GM23338 (cell line): ENCODE measurements at places on chromosomes 11 and 22. TPM values are rescaled to one million over a fixed set of nuclear protein-coding genes. Genes with fewer than 3 reads are reported as not detected.

The FAM111B gene
- 27.9 and 30.6 TPM in 2 replicates for total RNA-seq

The PRRG4 gene
- total RNA-seq: 1.9 and 2.2 TPM in 2 replicates

DNA sequence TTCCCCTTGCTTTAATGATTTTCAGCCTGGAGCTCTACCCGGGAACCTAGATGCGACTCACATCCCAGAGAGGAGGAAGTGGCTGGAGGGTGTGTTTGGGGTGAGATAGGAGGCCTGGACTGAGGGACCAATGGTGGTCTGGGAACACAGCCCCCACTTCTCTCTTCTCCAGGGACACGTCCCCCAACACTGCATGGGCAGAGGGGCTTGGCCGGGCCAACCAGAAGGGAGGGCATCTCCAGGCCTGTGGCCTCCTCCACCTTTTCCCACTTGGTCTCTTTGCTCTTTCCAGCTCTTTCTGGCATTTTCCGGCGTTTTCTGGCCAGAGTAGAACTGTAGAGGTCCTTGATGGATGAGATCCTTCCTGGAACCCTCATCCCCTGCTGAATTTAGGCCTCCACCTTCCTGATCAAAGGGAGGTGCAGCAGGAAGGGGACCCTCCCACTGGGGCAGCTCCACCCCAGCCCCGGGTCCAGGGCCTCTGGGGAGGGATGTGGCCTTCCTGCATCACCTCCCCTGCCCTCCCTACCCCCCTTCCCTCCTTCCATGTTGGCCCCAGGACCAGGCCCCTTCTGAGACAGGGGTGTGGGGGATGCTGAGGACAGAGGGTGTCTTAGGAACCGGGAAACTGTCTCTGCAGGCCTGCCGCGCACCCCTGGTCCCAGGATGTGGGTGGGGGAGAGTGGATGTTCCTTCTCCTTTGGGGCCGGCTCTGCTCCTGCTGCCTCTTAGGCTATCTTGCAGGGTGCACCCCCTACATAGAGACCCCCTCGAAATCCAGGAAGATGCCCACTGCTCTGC is 24.4 kb downstream of the MRGPRG start:
- no peak for DNase-seq
- no peak overlapping the region for H3K27ac ChIP-seq
- H3K4me1 ChIP-seq: peaks cover 6% of the 10 kb centered on the region; the same call in 1 of the 2 replicates

- DNase-seq: no peak
- no peak overlapping the region for H3K27ac ChIP-seq
- no peak overlapping the region for H3K4me3 ChIP-seq
- H3K27me3 ChIP-seq: no peaks in the 10 kb centered on the region
- H3K4me1 ChIP-seq: no peaks in the 10 kb centered on the region
- H3K36me3 ChIP-seq: no peaks in the 10 kb centered on the region
Measured at GRCh38 chr11:12961615-12962014, 47.5 kb upstream of the RASSF10 start.

- no peaks in the 10 kb centered on the region for H3K36me3 ChIP-seq
- no peak for DNase-seq
- no peak overlapping the region for H3K4me3 ChIP-seq
- no peak overlapping the region for H3K27ac ChIP-seq
- no peaks in the 10 kb centered on the region for H3K4me1 ChIP-seq
Measured at GRCh38 chr11:45169310-45170072, 23.1 kb downstream of the PRDM11 start.

DNA sequence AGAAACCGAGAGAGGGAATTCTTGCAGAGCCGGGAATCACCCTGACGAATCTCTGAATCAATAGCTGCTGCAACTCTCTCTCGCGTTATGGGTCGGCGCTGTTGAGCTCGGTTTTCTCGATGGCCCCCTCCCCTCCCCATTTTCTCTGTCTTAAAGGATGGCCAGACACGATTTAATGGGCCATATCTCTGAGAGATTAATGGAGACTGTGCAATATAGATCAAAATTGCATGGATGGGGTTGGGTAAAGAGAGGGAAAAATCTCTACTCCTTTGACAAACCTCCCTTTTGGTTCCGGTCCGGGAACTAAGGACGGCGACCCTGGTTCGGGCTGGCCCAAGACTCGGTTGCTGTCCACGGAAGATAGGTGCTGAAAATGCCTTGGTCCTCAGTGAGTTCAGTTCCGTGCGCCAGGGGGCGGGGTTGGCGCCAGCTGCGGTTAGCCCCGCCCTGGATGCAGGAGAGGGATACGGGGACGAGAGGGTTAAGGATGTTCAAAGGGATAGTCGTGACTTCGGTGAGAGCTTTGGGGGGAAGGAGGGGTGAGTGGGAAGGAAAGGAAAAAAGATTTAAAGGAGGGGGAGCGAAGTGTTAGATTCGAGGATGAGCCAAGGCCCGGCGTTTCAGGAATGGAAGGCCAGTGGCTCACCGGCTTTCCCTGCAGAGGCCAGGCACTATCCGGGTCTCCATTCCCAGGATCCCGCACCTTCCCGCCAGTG is 103.6 kb upstream of the HSD17B12 start:
- peak; percentile 97 for DNase-seq
- peaks cover 44% of the 10 kb centered on the region for H3K4me1 ChIP-seq
- H3K36me3 ChIP-seq: no peaks in the 10 kb centered on the region
- H3K4me3 ChIP-seq: peak overlapping the region; percentile 72

GRCh38 chr22:23037429-23038333 is 32.6 kb upstream of the GNAZ start:
- H3K27me3 ChIP-seq: no peaks in the 10 kb centered on the region
- H3K4me3 ChIP-seq: no peak overlapping the region
- H3K36me3 ChIP-seq: no peaks in the 10 kb centered on the region
- no peak for DNase-seq

DNA sequence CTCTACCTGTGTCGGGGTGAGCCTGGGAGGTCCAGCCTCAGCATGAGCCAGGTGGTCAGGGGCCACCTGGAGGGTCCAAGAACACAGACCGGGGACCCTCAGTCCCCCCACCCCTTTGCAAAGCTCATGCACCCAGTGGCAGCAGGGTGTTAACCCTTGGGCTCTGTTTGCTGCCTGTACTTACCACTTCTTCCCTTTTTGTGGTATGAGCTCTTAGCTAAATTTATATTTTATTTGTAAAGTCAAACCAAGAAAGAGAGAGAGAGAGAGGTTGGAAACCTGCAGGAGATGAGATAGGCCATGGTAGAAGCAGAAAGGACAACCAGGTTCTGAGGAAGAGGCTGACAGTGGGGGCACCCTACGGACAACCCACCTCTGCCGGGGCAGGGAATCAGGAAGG is 29.9 kb downstream of the IL10RA start:
- H3K27ac ChIP-seq: no peak overlapping the region
- DNase-seq: no peak
- H3K4me1 ChIP-seq: no peaks in the 10 kb centered on the region
- no peak overlapping the region for H3K4me3 ChIP-seq

- H3K27ac ChIP-seq: no peak overlapping the region
- no peak overlapping the region for H3K4me3 ChIP-seq
- DNase-seq: peak; percentile 14
- H3K4me1 ChIP-seq: no peaks in the 10 kb centered on the region
Measured at GRCh38 chr22:30998329-30998728, 29.3 kb downstream of the TUG1 start.

The OR5B21 gene
- total RNA-seq: not detected in 2 replicates

- DNase-seq: peak; percentile 89
- H3K4me1 ChIP-seq: no peaks in the 10 kb centered on the region
- H3K27ac ChIP-seq: no peak overlapping the region
- no peaks in the 10 kb centered on the region for H3K36me3 ChIP-seq
- peak overlapping the region; percentile 44; the same call in 1 of the 2 replicates for H3K4me3 ChIP-seq
Measured at GRCh38 chr11:518463-519202, 11.6 kb upstream of the RNH1 start.

- H3K36me3 ChIP-seq: no peaks in the 10 kb centered on the region
- no peaks in the 10 kb centered on the region for H3K27me3 ChIP-seq
- no peak overlapping the region for H3K27ac ChIP-seq
- H3K4me1 ChIP-seq: no peaks in the 10 kb centered on the region
- DNase-seq: no peak
- H3K4me3 ChIP-seq: no peak overlapping the region
Measured at GRCh38 chr22:49205483-49205800, 622.2 kb downstream of the BRD1 start.

GRCh38 chr11:125373426-125374391 is 122.4 kb downstream of the FEZ1 start:
- H3K4me3 ChIP-seq: no peak overlapping the region
- peaks cover 28% of the 10 kb centered on the region for H3K4me1 ChIP-seq
- H3K27me3 ChIP-seq: no peaks in the 10 kb centered on the region
- DNase-seq: no peak

- no peak overlapping the region for H3K4me3 ChIP-seq
- no peaks in the 10 kb centered on the region for H3K27me3 ChIP-seq
- H3K36me3 ChIP-seq: no peaks in the 10 kb centered on the region
- DNase-seq: no peak
- H3K4me1 ChIP-seq: no peaks in the 10 kb centered on the region
Measured at GRCh38 chr11:86627776-86628455, 44.5 kb downstream of the ME3 start.

DNA sequence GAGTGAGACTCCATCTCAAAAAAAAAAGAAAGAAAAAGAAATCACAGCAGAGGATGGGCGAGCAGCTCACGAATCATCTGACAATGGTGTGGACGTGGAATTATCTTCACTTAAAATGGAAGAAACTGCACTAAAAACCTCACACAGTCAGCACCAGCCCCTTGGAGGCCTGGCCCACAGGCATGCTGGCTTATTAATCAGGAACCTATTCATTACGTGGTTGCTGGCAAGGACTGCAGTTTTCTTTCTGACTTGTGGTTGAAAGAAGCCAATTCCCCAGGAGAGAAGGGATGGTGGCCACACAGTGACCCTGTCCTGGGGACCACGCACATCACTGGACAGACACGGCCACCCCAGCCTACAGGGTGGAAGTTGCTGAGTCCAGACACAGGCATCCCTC is 401.1 kb downstream of the CTTN start:
- no peak overlapping the region for H3K27ac ChIP-seq
- no peak for DNase-seq
- no peaks in the 10 kb centered on the region for H3K36me3 ChIP-seq
- no peak overlapping the region for H3K4me3 ChIP-seq
- no peaks in the 10 kb centered on the region for H3K4me1 ChIP-seq

The PGA5 gene
- total RNA-seq: 0.12 and 0.52 TPM in 2 replicates

The ENTHD1 gene
- total RNA-seq: not detected in 2 replicates

The OR5P2 gene
- 1.3 and 1.5 TPM in 2 replicates for total RNA-seq

DNA sequence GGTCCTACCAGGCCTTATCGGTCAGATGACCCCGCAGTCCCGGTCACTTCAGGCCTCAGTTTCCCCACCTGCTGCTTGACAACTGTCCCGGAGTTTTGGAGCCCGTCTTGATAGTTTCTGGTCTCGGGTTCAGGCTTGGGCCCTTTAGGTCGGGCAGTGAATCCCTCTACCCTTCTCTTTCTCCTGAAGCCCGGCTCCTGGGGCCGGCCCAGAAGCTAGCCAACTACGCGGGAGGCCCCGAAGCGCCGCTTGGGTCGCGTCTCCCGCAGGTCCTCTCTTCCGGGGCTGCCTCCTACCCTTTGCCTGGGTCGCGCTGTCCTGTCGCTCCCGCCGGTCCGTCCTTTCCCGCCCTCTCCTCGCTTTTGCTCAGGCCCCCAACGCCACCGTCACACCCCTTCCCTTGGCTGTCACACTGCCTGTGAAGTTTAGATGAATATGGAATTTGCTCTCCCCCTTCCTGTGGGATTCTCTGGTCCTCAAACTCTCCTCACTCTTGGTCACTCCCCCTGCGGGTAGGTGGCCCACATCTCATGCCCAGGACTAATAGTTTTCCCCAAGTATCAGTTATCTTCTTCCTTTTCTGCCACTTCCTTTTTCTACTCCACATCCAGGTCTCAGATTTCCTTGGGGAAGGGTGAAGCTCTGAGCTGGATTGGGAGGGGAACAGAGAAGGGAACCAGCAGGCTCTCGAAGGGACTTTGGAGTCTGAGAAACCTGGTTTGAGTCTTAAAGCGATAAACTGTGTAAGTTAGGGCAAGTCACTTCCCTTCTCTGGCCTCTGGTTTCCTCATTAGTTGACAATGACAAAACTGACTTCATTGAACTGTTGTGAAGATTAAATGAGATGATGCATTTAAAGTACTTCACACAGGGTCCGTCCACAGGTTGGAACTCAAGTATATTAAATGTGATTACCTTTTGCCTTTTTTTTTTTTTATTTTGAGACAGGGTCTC is 790 bp downstream of the RAB1B start:
- H3K4me1 ChIP-seq: no peaks in the 10 kb centered on the region
- no peaks in the 10 kb centered on the region for H3K36me3 ChIP-seq
- H3K27me3 ChIP-seq: no peaks in the 10 kb centered on the region

GRCh38 chr22:21641417-21641788 is 699 bp upstream of the SDF2L1 start:
- peak; percentile 68 for DNase-seq
- no peak overlapping the region for H3K27ac ChIP-seq
- H3K4me1 ChIP-seq: peaks cover 7% of the 10 kb centered on the region; the same call in 1 of the 2 replicates
- peak overlapping the region; percentile 90 for H3K4me3 ChIP-seq
- peaks cover 8% of the 10 kb centered on the region for H3K27me3 ChIP-seq

- no peak overlapping the region for H3K4me3 ChIP-seq
- no peaks in the 10 kb centered on the region for H3K36me3 ChIP-seq
- no peaks in the 10 kb centered on the region for H3K27me3 ChIP-seq
- no peaks in the 10 kb centered on the region for H3K4me1 ChIP-seq
- H3K27ac ChIP-seq: no peak overlapping the region
- no peak for DNase-seq
Measured at GRCh38 chr11:41861838-41862237, 402.4 kb upstream of the LRRC4C start.

DNA sequence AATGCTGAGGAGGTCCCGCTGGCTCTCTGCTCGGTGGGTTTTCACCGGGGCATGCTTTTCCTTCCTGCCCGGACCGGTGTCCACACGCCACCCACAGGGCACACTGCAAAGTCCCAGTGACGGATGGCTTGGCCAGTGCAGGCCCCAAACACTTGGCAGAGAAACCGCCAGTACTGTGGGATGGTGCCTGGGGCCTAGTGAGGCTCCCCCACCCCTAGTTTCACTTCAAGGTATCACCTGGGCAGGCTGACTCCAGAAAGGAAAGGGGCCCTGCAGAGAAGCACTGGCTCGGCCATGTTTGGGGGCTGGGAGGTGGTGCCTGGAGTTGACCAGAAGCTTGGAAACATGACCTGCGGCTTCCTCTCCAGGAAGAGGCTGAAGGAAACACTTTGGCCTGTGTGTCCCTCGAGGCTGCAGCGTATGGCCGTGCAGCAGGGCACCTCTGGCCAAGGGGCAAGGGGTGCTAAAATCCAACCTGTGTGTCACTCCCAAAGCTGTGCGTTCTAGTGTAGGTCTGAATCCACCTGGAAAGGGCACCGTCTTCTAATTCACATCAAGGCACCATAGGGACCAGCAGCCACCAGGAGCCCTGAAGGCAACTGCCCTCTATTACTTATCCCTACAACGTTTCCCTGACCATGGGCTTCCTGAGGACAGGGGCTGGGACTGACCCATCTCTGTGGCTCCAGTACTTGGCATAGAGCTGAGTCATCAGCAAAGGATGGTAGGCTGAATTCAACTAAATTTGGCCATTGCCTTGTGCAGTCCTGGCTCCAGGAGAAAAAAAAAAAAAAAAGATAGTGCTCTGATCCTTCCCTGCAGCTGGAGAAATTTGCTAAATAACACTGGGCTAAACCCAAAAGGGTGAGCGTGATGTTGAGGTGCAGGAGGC is 22.6 kb downstream of the TPBGL start:
- H3K27me3 ChIP-seq: no peaks in the 10 kb centered on the region
- H3K4me1 ChIP-seq: no peaks in the 10 kb centered on the region
- DNase-seq: no peak
- H3K4me3 ChIP-seq: no peak overlapping the region

The DNAJB7 gene
- total RNA-seq: not detected in 2 replicates

The SLC6A5 gene
- total RNA-seq: not detected in 2 replicates

The GRAP2 gene
- 0.42 TPM in 1 of 2 replicates, not detected in the other for total RNA-seq
